Transverse colon (tissue), 4 donors: ENCODE measurements at places on chromosomes 13 and 19. TPM values are rescaled to one million over a fixed set of nuclear protein-coding genes. Genes with fewer than 3 reads are reported as not detected.
A peak's percentile ranks its signal among the peaks of the same experiment; 100 is the strongest.

NLRP7 gene
- not detected for total RNA-seq

- no peak overlapping the region for H3K27ac ChIP-seq
- no peak overlapping the region for H3K4me3 ChIP-seq
- no peak for DNase-seq
- H3K36me3 ChIP-seq: no peaks in the 10 kb centered on the region
- peaks cover 33% of the 10 kb centered on the region for H3K4me1 ChIP-seq
- H3K27me3 ChIP-seq: peaks cover 23% of the 10 kb centered on the region
Measured at GRCh38 chr19:47240556-47240955, 9.6 kb upstream of the BBC3 start.

- no peak overlapping the region for H3K4me3 ChIP-seq
- no peaks in the 10 kb centered on the region for H3K4me1 ChIP-seq
- no peaks in the 10 kb centered on the region for H3K27me3 ChIP-seq
- no peak overlapping the region for H3K27ac ChIP-seq
- H3K36me3 ChIP-seq: no peaks in the 10 kb centered on the region
Measured at GRCh38 chr13:23743278-23744076, 145.7 kb downstream of the MIPEP start.

GRCh38 chr13:81058211-81058915 is 717.4 kb upstream of the SPRY2 start:
- H3K36me3 ChIP-seq: no peaks in the 10 kb centered on the region
- no peaks in the 10 kb centered on the region for H3K4me1 ChIP-seq
- H3K4me3 ChIP-seq: no peak overlapping the region
- DNase-seq: no peak

DNA sequence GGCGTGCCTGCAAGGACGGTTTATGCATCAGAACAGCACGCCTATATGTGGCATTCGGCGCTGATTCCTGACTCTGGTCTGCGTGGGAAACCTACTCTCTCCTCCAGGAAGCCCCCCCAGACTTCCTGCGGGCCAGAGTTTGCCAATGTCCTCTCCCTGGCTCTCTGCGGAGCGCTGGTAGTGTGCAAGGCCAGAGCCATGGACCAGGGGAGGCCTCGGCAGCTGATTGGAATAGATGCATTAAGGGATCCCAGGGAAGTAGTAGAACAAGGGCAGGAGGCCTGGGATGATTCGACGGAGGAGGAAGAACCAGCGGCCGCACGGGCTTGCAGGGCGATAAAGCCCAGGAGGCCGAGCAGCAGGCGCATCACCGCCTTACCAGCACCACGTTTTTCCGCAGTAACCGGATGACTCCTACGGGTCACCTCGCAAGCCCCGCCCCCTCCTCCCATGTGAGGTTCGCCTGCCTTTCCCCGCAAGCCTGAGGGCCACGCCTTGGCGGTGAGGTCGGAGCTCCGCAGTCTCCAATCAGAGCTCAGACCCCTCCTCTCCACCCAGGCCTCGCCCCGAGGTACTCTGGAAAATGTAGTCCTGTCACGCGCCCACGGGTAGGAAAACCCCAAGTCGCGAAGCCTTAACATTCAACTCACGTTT is 5.0 kb downstream of the CLEC11A start:
- peak; percentile 42 for DNase-seq
- H3K4me1 ChIP-seq: peaks cover 12% of the 10 kb centered on the region
- H3K27me3 ChIP-seq: peaks cover 39% of the 10 kb centered on the region
- no peak overlapping the region for H3K4me3 ChIP-seq
- no peaks in the 10 kb centered on the region for H3K36me3 ChIP-seq
- no peak overlapping the region for H3K27ac ChIP-seq

- DNase-seq: no peak
- no peaks in the 10 kb centered on the region for H3K27me3 ChIP-seq
- H3K4me1 ChIP-seq: no peaks in the 10 kb centered on the region
- H3K36me3 ChIP-seq: no peaks in the 10 kb centered on the region
- no peak overlapping the region for H3K27ac ChIP-seq
- no peak overlapping the region for H3K4me3 ChIP-seq
Measured at GRCh38 chr13:20336761-20337160, 104.6 kb upstream of the GJB6 start.

DNA sequence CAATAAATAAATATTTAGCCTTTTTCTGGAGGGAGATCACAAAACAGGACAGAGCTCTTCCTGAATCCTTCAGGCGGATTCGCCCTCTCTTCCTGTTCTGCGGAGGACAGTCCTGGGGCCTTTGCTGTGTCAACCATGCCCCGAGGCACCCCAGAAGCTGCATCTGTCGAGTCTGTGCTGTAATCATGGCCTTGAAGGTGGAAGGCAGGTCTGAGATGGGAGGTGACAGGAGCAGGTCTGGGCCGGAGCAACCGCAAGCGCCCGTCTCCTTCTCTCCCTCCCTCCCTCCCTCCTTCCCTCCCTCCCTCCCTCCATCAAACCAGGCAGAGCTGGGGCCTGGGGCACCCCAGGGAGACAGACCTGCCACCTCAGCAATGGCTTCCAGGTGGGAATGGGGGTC is 4.6 kb upstream of the FXYD3 start:
- peaks cover 33% of the 10 kb centered on the region for H3K4me1 ChIP-seq
- no peak for DNase-seq
- no peaks in the 10 kb centered on the region for H3K27me3 ChIP-seq
- no peak overlapping the region for H3K27ac ChIP-seq
- H3K36me3 ChIP-seq: no peaks in the 10 kb centered on the region

- no peaks in the 10 kb centered on the region for H3K27me3 ChIP-seq
- H3K4me3 ChIP-seq: no peak overlapping the region
- peaks cover 5% of the 10 kb centered on the region for H3K4me1 ChIP-seq
- DNase-seq: no peak
Measured at GRCh38 chr13:41708713-41709112, 251.4 kb downstream of the RGCC start.

DNA sequence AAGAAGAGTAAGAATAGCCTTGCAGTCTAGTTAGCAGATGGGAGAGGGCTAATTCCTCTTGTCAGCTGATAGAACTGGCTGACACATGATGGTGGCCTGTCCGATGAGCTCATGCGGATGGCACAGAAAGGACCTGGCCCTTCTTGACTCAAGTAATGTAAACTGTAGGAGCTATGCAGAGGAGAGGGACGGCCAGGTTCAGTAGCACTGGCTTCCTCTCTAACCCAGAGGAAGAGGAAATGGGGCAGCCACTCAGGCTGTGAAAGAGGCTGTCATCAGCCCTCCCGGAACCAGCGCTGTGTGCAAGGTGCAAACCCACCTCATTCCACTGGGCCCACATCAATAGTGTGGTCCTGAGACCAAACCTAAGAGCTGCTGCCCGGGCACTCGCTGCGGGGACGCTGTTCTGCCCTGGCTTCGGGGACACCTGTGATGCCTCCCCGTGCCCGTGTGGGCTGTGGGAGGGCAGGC is 30.8 kb upstream of the USE1 start:
- DNase-seq: peak; percentile 26
- H3K4me3 ChIP-seq: no peak overlapping the region
- peaks cover 32% of the 10 kb centered on the region for H3K36me3 ChIP-seq
- H3K4me1 ChIP-seq: no peaks in the 10 kb centered on the region

- no peaks in the 10 kb centered on the region for H3K27me3 ChIP-seq
- no peak for DNase-seq
- H3K4me3 ChIP-seq: no peak overlapping the region
- no peaks in the 10 kb centered on the region for H3K36me3 ChIP-seq
- H3K4me1 ChIP-seq: no peaks in the 10 kb centered on the region
Measured at GRCh38 chr13:69050696-69051095, 1056.9 kb upstream of the ATXN8OS start.

DNA sequence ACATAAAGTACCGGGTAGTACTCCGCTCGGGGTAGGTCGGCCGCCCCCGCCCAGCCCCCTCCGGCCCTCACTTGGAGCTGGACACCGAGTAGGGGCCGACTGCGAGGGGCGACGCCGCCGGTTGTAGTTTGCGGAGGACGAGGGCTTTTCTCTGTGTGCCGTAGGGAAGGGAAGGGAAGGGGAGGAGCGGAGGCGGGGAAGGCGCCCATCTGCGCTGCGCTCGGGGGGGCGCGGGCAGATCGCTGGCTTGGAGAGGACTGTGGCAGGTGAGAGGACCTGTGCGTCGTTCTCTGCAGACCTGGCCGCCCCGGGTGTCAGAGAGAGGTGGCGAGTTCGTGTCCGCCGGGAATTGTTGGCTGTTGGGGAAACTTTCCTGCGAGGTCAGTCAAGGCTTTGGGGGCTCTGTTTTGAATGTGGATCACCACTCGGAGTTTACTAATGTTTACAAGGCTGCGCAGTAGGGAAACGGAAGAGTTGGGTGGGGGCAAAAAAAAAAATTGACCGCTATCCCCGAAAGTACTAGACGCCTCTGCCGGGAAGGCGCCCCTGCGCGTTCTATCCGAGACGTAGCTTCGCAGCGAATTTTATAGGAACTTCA is 1.4 kb downstream of the ING1 start:
- peak; percentile 63 for DNase-seq
- peak overlapping the region; percentile 87 for H3K4me3 ChIP-seq
- H3K27ac ChIP-seq: peak overlapping the region; percentile 99
- H3K36me3 ChIP-seq: no peaks in the 10 kb centered on the region
- no peaks in the 10 kb centered on the region for H3K27me3 ChIP-seq

DNA sequence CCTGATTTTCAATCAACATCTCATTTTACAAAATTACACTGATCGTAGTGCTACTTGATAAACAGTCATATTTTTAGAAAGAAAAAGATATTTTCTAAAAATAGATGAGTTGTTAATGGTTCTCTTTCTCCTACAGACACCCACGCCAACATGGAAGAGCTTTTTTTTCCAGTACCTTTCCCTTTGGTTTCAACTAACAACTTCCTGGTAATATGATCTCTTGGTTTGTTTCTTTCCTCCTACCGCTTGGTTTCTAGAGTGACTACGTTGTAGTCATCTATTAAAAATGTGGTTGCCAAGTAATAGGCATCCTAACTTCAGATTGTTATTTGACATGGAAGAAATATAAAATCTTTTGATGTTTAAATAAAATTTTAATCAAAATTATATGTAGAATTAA is 189.0 kb downstream of the LACC1 start:
- no peaks in the 10 kb centered on the region for H3K36me3 ChIP-seq
- H3K27me3 ChIP-seq: no peaks in the 10 kb centered on the region
- no peak overlapping the region for H3K27ac ChIP-seq
- no peaks in the 10 kb centered on the region for H3K4me1 ChIP-seq

GRCh38 chr19:27714857-27715256 is 1498.1 kb downstream of the UQCRFS1 start:
- no peak overlapping the region for H3K4me3 ChIP-seq
- no peaks in the 10 kb centered on the region for H3K27me3 ChIP-seq
- no peak overlapping the region for H3K27ac ChIP-seq
- H3K4me1 ChIP-seq: no peaks in the 10 kb centered on the region
